ENCODE measurements at places on chromosomes 1 and 21.

- DNase-seq, result no peak
Measured at GRCh38 chr1:16015960-16016901, 1.6 kb downstream of the HSPB7 start.

DNA sequence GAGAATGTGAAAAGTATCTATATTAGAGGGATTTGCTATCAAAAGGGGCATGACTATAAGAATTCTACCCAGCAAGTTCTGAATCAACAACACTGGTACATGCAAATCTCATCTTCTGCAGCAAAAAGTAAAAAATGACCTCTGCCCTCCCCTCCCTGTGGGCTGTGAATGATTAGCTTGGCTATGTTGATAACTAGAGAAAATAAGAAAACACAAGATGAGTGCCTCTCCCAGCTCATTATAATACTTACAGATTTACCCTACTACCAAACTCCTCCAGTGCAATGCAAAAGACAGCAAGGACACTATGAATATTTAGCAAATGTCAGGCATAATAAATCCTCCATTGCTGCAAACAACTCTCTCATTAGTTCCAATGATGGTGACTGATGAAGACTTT is 102.4 kb downstream of the SLC45A1 start:
- DNase-seq, result no peak

DNA sequence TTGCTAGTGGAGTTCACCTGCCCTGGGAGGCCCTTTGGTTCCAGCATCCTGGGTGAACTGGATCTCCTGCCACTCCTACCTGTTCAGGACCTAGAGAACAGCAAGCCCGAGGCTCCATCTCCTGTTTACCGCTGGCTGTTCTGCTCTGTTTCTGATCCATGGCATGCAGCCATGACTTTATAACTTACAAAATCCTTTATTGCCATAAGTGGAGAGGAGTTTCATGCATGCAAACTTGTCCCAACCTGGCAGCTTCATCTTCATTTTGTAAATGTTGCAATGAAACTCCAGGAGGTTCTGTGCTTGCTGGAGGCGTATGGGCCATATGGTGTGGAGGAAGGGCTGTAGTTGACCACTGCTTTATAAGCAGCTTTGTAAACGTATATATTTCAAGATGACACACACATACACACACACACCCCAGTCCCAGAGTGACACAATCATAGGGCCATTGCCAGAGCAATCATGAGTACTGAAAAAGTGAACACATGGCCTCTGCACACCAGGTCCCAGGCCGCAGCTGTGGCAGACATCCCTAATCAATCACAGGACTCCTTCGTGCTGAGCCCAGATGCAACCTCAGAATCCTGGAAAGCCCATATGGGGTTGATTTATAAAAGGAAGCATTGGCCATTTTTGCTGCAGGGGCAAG is 69.0 kb downstream of the UBIAD1 start:
- no peak for DNase-seq

DNA sequence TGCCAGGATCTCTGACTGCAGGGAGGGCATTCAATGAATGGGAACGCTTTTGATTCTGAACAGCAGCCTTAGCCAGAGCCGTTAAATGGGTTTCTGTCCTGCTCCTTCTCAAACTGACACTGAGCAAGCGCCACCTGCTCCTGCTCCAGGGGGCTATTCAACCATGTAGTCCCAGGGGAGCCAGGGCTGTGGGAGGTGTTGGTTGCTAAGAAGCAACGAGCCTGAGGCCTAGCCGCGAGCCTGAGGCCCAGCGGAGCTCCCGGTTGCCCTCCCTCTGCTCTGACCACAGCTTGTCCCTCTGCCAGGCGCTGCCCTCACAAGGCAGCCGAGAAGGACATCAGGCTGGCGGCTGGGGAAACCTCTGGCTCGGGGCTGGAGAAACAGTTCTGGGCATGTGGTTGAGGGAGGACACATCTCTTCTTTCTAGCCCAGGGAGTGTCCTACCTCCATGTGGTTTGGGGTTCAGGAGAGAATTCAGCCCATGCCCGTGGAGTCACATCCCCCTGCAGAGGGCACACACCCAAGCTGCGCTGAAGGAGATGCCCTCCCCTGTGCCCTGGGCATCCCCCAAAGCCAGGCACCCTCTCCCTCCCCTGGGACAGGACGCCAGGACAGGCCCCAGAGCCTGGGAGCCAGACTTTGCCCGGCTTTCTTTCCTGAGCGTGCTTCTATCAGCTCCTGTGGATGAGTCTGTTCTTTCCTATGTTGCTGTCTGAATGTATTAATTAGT is 18.0 kb downstream of the PCP4 start:
- no peak for DNase-seq

DNA sequence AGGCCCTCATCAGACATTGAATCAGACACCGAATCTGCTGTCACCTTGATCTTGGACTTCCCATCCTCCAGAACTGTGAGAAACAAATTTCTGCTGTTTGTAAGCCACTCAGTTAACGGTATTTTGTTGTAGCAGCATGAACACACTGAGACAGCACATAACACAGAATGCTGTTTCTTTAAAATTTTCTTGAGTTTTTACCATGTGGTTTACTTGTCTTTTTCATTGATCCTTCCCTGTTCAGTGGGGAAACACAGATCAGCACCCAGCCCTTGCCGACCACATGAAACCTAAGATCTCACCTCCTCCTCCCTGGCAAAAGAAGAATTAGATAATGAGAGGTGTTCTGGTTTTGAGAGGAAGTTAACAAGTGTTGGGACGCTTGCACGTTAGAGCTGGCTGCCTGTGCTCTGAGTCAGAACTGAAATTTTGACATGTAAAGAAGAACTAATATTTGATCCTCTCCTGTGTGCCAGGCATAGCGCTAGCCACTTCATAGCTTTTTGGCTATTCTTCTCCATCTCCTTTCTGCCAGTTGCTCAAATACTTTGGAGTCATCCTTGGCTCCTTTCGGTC is 179.6 kb downstream of the DHRS3 start:
- DNase-seq, result peak; percentile 57

GRCh38 chr1:95010158-95010557 is 62.6 kb downstream of the ALG14 start:
- no peak for DNase-seq

- no peak for DNase-seq
Measured at GRCh38 chr1:12525311-12526181, 92.5 kb downstream of the DHRS3 start.

DNA sequence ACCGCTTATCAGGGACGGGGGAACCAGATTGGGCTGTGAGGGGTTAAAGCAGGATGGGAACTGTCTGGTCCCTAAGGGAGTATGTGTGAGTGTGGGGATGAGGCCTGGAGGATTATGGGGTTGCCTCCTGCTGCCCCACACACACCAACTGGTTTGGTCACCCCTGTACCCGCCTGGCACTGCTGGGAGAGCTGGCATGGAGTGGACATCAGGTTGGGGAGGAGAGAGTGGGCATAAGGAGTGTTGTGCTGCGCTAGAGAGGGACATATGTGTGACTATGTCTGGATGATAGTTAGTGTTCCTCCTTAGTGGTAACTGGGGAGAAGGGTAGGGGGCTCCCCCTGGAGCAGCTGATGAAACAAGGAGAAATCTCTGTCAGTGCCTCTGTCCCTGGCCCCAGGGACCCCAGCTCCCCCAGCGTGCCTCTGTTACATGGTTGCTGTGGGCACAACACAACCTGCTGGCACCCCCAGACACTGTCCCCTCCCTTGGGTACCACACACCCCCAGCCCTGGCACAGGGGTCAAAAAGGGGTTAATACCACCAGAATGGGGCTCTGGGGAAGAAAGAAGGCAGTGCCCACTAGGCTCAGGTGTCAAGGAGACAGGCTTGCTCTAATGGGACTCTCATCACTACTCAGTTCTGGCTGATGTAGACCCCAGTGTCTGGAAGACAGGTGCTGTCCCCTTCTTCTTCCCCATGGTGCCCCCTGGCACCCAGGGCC is 1.9 kb downstream of the ZBTB7B start:
- no peak for DNase-seq

GRCh38 chr1:201505503-201505890 is 1.4 kb downstream of the CSRP1 start:
- no peak for DNase-seq

GRCh38 chr1:89484092-89485038 is 40.3 kb upstream of the LRRC8B start:
- DNase-seq, result no peak

- no peak for DNase-seq
Measured at GRCh38 chr1:167450843-167451242, 67.5 kb downstream of the CD247 start.

GRCh38 chr1:104266612-104267011 is 516.9 kb downstream of the AMY1C start:
- no peak for DNase-seq

GRCh38 chr21:45370575-45370974 is 34.4 kb upstream of the COL18A1 start:
- no peak for DNase-seq

- DNase-seq, result no peak
Measured at GRCh38 chr1:58745666-58746065, 38.2 kb downstream of the JUN start.

GRCh38 chr1:92623187-92623778 is 136.6 kb upstream of the GFI1 start:
- DNase-seq, result no peak

DNA sequence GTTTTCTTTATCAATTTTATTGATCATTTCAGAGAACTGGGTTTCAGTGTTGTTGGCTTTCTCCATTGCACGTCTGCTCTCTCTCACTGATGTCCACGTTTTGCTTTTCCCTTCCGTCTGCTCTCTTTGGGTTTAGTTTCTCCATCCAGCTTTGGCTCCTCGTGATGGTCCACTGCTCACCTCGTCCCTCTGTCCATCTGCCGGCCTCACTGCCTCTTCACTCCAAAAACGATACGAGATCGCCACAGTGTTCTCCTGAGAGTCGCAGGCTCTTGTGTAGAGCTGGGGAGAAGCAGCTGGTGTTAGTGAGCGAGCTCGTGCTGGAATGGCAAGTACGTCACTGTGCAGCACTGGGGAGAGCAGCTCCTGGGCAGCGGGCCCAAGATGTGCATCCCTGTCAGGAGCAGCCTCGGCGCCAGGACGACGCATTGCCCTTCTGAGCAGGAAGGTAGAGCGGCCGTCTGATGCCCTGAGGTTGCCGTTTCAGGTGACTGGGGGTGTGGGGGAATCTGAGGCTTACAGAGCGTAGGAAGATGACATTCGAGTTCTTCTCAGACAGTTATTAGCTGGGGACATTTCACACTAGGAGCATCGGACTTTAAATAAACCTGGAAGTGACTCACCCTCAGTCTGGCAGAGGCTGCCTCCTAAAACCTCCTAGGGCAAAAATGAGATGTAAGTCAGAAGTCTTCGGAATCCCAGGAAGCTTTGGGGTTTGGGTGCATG is 31.4 kb upstream of the PCBP3 start:
- no peak for DNase-seq

DNA sequence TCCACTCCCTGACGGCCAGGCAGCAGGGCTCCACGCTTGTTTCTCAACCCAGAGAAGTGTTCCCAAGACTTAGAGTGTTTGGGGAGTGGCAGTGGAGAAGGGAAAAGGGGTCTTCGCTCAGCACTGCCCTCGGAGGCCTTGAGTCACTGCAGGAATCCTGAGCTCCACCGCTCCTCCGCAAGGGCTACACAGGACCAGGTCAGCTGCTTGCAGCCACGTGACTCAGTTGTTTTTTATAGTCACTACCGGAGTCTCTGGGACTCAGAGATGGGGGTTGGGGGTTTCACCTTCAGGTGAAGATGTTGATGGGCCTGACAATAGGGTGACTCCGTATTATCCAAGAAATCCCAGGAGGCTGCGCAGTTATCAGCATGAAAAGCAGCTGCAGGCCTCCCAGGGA is 76.2 kb upstream of the TMEM51 start:
- DNase-seq, result no peak

DNA sequence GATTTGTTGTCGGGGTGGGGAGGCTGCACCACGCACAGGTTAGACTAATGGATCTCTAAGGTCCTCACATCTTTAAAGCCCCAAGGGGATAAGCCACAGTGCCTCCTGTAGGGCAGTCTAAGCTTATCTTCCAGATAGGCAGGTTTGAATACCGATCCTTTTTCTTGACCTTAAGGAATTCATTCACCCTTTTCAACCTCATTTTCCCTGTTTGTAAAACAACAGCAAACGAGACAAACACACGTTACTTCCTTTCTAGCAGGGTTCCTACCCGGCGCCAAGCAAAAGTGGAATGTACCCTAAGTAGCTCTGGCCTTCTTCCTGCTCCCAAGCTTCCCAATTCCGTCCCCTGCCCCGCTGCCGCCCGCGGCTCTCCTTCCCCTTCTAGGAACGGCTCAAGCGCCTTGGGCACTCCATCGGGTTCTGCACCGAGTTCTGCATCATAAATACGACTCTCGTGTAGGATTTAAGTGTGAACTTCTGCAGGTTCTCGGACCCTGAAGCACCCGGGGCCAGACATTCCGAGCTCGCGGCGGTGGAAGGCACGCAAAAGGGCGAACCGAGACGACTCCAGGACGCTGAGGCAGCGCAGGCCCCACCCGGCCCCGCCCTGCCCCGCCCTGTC is 548 bp upstream of the CDC20 start:
- no peak for DNase-seq

DNA sequence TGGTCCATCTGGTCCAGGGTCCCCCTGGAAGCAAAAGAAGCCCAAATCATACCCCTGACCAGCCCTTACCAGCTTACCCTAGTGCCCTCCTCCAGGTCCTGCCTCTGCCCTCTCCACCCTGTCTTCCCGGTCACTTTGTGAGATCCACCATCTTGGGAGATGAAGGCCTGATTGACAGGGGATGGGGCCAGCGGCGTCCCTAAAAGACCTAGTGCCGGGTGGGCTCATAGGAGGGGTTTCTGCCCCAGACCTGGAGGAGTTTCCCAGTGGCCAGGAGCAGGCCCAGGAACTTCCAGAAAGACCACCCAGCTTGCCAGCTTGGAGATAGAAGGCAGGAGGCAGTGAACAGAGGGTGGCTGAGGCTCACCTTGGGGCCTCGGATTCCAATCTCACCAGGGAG is 5.4 kb downstream of the COL9A2 start:
- DNase-seq, result no peak

- DNase-seq, result no peak
Measured at GRCh38 chr1:192869308-192869940, 60.6 kb downstream of the RGS2 start.

GRCh38 chr1:46550751-46551231 is 656 bp downstream of the KNCN start:
- no peak for DNase-seq

- no peak for DNase-seq
Measured at GRCh38 chr1:64849942-64850341, 105.1 kb downstream of the RAVER2 start.

DNA sequence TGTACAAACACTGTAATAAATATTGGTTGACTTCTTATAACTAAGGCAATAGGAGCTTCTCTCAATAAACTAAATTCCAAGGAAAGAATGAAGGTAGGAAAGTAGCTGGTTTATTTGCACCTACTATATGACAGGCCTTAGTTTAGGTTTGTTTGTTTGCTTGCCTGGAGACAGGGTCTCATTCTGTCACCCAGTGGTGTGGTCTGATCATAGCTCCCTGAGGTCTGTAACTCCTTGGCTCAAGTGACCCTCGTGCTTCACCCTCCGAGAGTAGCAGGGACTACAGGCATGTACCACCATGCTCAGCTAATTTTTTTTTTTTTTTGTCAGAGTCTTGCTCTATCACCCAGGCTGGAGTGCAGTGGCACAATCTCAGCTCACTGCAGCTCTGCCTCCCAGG is 1.9 kb upstream of the EDARADD start:
- DNase-seq, result no peak
